ENCODE measurements at places on chromosomes 2 and 18.

DNA sequence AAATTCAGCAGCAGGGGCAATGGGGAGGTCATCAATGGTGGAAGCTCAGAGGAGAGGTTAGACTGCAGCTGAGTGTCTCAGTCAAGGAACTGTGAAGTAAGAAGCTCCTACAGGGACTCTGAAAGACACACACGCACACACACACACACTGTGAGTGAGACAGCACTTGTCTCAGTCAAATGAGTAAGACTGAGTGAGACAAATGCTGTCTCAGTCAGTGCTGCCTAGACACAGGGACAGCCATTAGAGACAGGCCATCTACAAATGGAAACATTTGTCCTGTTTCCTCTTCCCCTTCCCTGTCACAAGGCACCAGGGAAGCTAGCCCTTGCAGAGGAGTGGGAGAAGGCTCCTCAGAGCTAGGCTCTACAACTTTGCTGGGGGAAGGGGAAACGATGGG lies 577.4 kb upstream of the GCFC2 start:
- DNase-seq: no peak

DNA sequence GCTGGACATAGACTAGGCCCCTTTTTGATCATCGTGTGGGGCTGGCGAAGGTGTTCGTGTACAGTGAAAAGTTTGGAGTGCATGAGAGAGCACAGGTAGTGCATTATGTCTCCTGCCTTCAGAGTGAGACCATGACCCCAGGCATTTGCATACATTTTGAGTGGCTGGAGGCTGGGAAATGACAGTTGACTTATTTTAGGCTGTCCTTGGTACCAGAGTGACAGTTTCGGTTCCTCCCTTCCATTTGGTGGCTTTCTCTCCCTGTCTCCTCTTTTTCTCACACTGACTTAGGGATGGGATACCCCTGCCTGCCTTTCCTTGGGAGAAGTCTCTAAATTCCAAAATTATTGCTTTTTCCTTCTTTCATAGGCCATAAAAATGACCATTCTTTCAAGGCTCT lies 20.1 kb downstream of the SERPINB12 start:
- DNase-seq: no peak

DNA sequence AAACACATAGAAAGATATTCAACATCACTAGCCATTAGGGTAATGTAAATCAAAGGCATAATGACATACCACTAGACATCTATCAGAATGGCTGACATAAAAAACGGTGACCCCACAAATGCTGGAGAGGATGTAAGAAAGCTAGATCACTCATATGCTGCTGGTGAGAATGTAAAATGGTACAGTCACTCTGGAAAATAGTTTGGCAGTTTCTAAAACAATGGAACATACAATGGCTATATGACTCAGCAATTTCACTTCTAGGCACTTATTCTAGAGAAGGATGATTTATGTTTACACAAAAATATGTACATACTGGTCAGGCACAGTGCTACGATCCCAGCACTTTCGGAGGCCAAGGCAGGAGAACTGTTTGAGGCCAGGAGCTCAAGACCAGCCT lies 87.3 kb downstream of the COLEC12 start:
- no peak for DNase-seq

DNA sequence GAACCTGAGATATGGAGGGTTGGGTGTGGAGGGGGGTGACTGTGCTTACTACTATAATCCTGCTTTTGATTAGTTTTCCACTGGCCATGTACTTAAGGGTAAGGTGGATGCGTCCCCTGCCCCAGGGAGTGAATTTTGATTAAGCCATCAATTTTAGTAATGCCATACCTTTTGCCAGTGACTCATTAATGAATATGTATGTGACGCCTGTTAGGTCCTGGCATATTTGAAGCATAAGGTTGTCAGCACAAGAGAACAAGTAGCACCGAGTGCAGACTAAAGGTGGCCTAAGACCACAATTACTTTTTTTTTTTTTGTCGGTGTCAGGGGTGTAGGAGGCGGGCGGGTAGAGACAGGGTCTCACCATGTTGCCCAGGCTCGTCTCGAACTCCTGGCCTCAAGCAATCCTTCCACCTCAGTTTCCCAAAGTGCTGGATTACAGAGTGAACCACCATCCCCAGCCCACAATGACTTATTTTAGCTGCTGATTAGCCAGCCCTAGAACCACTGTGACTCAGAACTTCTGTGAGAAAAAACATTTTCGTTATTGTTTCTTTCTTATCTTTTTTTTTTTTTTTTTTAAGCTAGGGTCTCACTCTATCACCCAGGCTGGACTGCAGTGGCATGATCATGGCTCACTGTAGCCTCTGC lies 7.0 kb downstream of the TANC1 start:
- DNase-seq: no peak

DNA sequence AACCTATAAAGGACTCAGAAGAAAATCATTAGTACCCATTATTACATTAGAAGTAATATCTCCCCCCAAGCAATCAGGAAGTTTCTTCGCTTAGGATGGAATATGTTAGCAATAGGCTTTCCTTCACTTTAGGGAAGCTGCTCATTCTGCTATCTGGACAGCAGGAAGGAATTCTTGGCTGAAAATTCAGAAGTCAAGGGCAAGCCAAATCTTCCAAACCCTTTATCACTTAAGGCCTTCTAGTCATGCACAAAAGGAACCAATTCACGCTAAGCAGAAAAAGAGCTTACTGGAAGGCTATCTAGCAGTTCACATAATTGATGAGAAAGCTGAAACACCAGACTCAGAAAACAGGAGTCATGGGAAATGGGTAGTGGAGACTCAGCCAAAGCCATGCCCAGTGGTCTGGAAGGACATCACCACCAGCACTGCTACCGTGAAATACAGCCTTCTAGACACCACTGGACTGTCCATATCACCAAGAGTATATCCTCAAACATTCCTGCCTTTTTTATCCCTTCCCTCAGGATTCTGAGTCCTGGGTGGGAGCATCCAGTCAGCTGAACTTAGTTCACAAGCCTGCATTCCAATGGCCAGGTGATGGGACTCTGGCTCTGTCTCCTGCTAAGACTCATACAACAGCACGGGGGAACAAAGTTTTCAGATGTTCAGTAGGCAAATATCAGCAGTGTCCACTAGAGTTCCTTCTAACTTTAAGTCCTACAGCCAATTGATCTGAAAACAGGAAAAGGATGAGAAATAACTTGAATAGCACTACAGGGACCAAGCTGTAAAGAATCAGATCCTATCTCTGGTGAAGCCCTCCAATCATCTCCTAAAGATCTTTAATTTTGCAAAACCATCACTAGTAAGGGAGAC lies 14.8 kb upstream of the ADAM17 start:
- DNase-seq: no peak

DNA sequence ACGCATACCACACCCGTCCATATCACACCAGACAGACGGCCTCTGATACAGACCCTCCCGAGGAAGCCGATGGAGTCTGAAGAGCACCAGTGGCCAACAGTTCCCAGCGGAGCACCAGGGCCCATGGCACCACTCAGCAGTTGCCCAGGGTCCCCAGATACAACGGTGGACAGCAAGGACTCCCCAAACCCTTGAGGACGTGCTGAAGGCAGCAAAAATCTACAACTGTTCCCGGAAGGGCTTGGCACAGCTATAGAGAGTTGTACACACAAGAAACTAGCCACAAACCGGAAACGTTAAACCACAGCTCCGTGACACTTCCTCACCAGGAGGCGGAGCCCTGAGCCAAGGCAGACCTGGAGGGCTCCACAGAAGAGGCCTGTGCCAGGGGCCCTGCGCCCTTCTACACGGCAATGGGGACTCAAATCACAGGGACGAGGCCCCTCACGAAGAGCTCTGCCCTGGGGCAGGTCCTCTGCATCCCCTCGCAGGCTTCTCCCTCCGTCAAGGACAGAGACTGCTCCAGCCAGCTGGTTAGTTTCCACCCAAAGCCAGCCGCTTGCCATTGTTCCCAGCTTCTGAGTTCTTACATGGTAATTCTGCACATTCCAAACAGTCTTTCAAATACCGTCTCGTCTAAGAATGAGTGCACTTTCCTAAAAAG lies 133.4 kb downstream of the HDAC4 start:
- no peak for DNase-seq

- DNase-seq: no peak
These were observed 13.9 kb downstream of the AFTPH start for GRCh38 chr2:64537991-64538390.

DNA sequence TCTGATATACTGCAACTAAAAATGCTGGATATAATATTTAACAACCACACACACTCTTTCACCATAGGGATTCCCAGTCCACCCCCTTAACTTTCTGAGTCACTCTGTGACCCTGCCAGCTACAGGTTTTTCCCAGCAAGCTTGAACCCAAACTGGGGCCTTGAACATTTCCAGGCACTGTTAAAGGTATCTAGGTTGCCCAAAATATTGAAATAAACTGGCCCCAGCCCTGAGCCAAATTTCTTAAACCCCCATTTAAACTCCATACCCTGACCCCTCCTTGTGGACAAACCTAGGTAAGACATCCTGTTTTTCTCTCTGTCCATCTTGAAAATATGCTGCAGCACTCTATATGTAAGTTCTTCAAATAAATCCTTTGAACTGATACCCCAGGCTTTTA lies 19.7 kb upstream of the DCTN1 start:
- DNase-seq: no peak

DNA sequence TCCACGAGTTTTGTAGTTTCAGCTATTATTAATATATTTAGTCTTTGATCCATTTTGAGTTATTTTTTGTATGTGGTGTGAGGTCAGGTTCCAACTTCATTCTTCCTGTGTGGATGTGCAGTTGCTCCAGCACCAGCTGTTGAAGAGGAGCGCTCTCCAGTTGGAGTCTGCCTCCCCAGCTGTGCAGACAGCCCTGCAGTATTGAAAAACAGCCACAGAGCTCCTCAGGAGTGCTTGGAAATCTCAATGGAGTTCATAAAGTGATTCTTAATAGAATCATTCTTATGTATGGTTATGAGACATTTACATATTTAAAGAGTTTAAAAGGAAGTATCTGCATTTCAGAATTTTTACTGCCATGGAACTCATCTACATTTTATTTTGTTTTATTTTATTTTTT lies 17.3 kb downstream of the DGKD start:
- DNase-seq: no peak

All from putamen (tissue), 1 donor.